ENCODE measurements at places on chromosomes 5 and 9. TPM values are rescaled to one million over a fixed set of nuclear protein-coding genes. Genes with fewer than 3 reads are reported as not detected.

- DNase-seq, result no peak
Observed at GRCh38 chr5:118956727-118957126, 31.6 kb downstream of the DTWD2 start.

GRCh38 chr9:4620881-4621555 is 41.1 kb upstream of the PLPP6 start:
- DNase-seq, result no peak

- DNase-seq, result no peak
Observed at GRCh38 chr5:134447815-134448520, 36.3 kb upstream of the CDKN2AIPNL start.

DNA sequence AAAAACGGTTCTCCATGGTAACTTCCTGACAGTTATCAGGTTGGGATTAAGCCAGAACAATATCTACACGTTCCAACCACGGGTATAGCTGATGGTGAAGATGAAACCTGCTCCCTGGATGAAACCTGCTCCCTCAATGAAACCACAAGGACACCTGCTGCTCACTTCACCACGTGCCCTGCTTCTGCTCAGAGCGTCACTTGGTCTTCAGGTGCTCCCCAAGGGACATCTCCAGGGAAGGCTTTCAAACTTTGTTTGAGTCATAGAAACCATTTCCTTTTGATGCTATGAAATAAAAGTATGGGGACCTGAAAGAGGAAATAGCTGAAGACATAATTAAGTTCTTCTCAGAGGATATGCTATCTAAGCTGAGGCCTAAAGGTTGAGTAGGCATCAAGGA is 242.4 kb downstream of the MED10 start:
- no peak for DNase-seq

Gene PCDH12
- 0.43 TPM for total RNA-seq

GRCh38 chr5:39360471-39361111 is 3.7 kb downstream of the C9 start:
- DNase-seq, result no peak

- no peak for DNase-seq
Observed at GRCh38 chr5:150126921-150127265, 28.8 kb downstream of the PDGFRB start.

- DNase-seq, result no peak
Observed at GRCh38 chr5:59164041-59164830, 581.4 kb downstream of the RAB3C start.

DNA sequence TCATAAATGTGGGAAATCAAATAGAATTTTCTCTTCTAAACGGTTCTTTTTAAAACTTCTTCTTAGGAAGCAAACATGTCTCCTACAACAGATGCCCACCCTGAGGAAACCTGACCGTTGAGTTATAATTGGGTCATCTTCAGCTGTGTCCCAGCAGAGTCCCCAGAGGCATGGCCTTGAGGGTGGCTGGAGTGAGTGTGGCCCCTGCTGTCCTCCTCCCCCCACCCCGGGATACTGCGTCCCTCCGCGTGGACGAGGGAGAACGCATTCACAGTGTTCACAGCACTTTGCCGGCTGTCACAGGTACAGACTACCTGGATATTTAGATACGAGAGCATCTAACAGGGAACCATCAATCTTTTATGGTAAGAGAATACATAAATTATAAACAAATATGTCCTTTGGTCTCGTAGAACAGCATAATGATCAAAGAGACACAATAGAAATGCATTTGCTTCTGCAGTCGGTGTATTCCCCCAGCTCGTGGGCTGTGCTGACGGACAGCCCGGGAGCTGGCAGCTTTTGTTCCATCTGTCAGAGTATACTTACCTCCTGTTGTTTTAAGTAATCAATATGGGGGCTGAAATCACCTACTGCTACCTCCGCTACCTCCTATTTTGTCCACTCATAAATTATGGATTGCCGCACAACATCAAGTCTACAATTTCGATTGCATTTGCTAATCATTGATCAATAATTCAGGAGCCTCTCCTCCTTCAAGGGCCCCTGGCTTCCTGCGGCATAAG is 214.7 kb downstream of the IRX2 start:
- DNase-seq, result no peak

Gene INSL6
- not detected for total RNA-seq

Gene PCDHB5
- not detected for total RNA-seq

Gene OR1Q1
- total RNA-seq, result not detected

GRCh38 chr5:1510631-1511030 is 13.1 kb downstream of the LPCAT1 start:
- DNase-seq, result peak; percentile 3

DNA sequence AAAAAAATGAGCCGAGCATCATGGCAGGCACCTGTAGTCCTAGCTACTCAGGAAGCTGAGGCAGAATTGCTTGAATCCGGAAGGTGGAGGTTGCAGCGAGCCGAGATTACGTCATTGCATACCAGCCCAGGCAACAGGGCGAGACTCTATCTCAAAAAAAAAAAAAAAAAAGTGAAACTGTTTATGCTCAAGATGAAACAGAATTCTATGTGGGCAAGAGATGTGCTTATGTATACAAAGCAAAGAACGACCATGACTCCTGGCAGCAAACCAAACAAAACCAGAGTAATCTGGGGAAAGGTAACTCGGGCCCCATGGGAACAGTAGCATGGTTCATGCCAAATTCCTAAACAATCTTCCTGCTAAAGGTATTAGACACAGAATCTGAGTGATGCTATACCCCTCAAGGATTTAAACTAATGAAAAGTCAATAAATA is 32.6 kb upstream of the PLAC8L1 start:
- no peak for DNase-seq

DNA sequence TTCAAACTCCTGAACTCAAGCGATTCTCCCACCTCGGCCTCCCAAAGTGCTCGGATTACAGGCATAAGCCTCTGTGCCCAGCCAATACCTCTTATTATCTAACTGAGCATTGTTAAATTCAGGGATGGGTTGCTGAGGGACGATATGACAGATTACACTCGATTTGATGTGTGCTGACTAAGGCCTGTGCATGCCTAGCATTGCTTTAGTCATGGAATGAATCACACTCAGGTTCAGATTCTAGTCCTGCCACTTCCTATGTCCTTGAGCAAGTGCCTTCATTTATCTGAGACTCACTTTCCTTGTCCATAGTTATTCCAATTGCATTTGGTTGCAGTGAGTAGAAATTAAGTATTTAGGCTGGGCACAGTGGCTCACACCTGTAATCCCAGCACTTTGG is 19.5 kb downstream of the THBS4 start:
- no peak for DNase-seq

- no peak for DNase-seq
Observed at GRCh38 chr5:56288873-56289601, 55.9 kb upstream of the ANKRD55 start.

Gene RFX3
- total RNA-seq, result 11.0 TPM

- no peak for DNase-seq
Observed at GRCh38 chr9:82560457-82560904, 502.5 kb downstream of the RASEF start.

DNA sequence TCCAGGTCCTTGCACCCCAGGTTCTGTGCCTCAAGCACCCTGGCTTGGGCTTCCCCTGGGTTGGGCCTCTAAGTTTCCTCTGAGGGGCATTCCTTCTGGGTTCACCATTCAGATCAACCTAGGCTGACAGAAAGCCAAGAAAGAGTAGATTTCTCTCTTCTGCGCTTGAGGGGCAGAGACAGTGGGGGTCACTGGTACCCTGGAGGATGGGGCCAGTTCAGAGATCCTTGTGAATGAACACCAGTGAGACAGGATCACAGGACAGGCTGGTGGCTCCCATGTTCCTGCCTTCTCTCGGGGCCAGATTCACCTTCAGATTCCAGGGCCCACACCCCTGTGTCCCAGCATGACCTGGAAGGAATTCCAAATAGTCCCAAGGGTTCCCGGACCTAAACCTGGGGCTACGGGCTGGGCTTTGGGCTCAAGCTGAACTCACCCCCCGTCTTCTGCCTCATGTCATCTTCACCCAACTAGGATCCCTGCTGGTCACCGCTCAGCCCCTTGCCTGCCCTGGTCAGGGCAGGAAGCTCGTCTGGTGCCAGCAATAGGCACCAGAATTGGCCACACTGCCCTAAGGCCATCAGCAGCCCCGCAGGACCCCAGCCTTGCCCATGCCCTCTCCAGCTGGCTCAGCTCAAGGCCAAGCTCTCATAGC is 91.8 kb upstream of the MVB12B start:
- no peak for DNase-seq

DNA sequence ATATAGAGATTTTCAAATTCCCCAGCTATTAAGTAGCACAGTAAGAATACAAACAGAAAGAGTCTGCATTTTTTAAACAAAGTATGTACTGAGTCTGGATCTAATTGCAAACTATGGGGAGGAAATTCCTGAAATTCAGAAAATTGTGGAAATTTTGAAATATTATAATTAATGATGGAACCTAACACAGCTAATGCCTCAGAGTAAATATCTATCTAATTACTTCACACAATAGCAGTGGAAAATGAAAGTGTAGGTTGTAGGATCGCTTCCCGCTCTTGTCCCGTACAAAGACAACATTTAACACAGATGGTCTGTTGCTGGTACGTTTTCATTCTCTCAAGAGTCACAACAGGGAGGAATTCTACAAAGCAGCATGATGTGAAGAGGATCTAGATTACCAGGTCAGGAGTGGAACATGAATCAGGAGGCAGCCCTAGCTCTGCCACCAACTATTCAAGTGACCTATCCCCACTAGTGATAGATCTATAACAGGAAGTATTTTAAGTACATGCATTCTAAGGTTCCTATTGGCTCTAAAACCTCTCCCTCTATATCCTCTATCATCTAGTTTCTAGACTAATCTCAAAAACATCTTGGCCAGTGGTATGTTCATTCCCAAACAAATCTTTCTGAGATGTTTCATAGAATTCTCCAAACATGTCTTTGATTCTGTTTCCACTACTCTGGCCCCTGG is 58.9 kb upstream of the GRAMD2B start:
- no peak for DNase-seq

DNA sequence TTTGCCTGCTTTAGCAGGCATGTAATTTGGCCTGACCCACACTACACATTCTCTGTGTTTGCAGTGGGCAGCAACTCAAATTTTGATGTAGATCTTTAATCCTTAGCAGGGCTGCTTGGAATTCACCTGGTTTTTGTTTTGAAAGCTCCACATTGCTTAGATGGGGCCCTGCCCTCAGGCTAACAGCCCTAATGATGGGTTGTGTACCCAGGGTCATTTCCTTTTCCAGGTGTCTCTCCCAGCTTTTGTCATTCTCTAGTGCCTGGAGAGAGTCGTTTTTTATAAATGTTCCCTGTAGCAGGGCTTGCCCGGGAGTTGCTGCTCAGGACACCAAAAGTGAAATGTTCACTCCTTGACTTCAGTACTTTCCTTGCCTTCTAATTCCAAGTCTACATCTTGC is 126.3 kb downstream of the TRIO start:
- no peak for DNase-seq

DNA sequence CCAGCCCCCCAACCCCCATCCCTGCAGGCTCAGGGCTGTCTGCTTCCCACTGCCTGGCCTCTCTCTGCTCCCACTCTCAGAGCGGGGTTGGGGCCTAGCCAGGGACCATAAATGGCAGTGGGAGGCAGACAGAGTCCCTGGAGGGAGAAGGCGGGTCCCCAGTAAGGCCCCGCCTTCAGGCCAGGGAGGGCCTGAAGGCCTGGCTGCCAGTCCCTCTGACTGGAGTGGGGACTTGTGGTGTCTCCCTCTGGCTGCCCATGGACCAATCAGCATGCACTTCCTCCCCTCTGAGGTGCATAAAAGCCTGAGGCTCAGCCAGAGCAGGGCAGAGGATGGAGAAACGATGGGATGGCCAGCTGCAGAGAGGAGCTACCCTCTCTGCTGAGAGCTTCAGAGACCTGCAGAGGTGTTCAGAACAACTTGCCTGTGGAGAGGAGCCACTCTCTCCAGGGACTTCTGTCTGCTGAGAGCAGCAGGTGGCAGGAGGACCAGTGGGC is 2.7 kb upstream of the BTNL9 start:
- DNase-seq, result no peak

Gene PTPN3
- total RNA-seq, result 0.02 TPM

Gene PRLR
- not detected for total RNA-seq

All from activated naive CD4-positive, alpha-beta T cell treated with anti-CD3 and anti-CD28 coated beads for 36 hours (primary cell).